ENCODE measurements at places on chromosomes 1 and 21. TPM values are rescaled to one million over a fixed set of nuclear protein-coding genes. Genes with fewer than 3 reads are reported as not detected.

OLIG2 gene
- not detected for total RNA-seq

OR2L3 gene
- not detected for total RNA-seq

MIXL1 gene
- total RNA-seq = 1.2 TPM

RAP1GAP gene
- 0.20 TPM for total RNA-seq

DNA sequence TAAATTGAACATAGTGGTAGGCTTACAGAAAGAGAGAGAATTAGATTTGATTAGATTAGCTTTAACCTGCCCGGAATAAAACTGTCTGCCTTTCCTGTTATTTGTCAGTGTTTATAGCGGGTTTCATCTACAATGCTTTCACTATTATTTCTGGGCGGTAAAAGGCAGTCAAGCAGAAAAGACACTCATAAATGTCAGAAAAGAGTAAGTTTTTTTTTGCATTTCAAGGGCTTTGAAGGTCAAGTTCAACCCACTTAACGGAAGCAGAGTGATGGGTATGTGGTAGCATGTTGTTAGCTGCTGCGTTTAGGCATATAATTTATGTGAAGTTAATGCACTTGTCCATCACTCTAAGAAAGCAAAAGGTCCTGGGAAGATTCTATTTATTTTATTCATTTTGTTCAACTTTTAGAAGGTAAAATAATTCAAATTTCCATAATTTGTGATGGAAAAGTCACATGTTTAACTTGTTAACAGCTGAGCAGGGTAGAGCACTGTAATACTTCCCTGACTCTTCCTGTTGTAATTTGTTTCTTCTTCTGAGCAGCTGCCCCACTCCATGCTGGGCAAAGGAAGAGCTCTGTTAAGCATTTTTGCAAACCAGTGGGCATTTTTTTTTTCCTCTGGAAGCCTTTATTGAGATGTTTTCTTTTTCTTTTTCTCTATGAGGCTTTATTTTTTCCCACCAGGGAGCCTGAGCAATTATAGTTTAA is 220.1 kb downstream of the ST6GALNAC3 start:
- no peak overlapping the region for H3K27ac ChIP-seq
- DNase-seq = no peak
- no peaks in the 10 kb centered on the region for H3K4me1 ChIP-seq
- no peaks in the 10 kb centered on the region for H3K27me3 ChIP-seq
- H3K36me3 ChIP-seq = no peaks in the 10 kb centered on the region

GRCh38 chr1:119249283-119249682 is 108.8 kb upstream of the WARS2 start:
- no peak overlapping the region for H3K27ac ChIP-seq
- DNase-seq = no peak
- H3K4me3 ChIP-seq = no peak overlapping the region
- H3K36me3 ChIP-seq = no peaks in the 10 kb centered on the region
- H3K4me1 ChIP-seq = no peaks in the 10 kb centered on the region

DNA sequence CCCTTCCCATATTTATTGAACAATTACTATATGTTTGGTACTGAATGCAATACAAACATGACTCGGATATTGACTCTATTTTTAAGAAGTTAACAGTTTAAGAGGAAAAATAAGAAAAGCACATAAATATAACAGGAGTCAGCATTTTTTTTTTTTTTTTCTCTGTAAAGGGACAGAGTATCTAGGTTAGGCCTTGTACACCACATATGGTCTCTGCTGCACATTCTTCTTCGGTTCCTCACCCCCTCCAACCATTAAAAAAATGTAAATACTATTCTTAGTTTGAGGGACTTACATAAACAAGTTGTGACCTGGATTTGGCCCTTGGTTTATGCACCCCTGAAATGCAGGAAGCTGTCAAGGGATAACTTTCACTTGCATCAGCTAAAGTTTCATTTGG is 40.4 kb downstream of the PHC2 start:
- no peak for DNase-seq
- no peaks in the 10 kb centered on the region for H3K4me1 ChIP-seq
- no peak overlapping the region for H3K27ac ChIP-seq
- H3K27me3 ChIP-seq = no peaks in the 10 kb centered on the region

Data from endothelial cell of umbilical vein (primary cell).